Left cardiac atrium (tissue), 4 donors: ENCODE measurements at places on chromosomes 4 and X. TPM values are rescaled to one million over a fixed set of nuclear protein-coding genes. Genes with fewer than 3 reads are reported as not detected.

The RTL5 gene
- 3.9 TPM for total RNA-seq

The CENPI gene
- total RNA-seq: 0.88 TPM

The PCYT1B gene
- 0.68 TPM for total RNA-seq

DNA sequence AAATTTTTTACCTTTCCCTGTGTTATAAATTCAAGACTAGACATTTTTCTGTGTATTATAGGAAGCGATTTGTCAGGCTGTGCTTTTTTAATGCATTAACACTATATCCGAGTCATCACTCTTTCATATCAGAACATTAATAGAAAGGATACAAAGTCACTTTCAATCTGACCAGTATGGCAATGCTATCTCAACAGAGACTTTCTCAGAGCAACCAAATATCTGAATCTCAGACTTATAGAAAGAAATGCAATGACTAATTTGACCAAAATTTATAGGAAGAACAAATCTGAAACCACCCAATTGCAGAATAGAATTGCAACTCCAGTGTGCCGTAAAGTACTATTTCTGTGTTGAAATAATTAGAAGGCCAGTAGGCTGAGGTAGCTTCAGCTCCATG, 473 bp upstream of the TKTL2 start:
- DNase-seq: no peak

DNA sequence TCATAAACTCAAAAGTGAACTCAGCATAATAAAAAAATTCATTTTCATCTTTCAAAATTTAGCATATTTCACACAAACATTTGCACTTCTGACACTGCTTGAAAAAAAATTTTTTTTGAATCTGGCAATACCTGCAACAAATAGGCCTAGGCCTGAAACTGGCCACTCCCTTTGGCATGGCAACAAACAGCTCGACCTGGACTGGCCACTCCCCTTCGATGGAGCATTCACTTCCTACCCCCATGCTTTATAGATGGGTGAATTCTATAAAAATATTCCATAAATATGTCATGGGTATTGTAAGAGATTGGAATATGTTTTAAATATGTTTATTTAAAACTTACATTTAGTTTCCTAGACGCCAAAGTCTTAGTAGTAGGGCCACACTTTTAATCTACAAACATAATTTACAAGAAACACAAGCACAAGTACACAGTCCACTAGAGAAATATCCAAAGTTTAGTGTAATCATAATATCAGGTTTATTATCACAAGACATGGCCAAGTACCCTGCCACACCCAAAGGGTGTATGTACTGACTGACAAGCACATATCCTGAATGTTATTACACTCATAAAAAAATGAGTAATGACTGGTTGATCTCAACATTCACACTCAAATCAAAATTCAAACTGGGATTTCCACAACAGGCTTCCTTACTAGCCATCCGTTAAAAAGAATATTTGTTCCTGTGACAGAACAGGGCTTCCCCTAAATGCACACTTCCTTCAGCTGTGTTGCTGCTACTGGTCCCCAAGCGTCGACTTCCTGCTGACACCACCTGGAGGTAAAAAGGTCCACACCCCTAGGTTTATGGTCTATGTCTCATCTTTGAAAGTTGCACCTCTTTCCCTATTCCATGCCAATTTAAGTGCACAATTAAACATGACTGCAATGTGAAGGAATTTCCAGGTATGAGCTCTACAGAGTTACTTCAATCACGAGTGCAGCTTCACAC, 271.5 kb downstream of the NR3C2 start:
- no peak for DNase-seq

GRCh38 chr4:156021298-156021697, 67.6 kb upstream of the CTSO start:
- DNase-seq: no peak

The RRH gene
- total RNA-seq: not detected

The GRIA3 gene
- total RNA-seq: 0.65 TPM

The LDOC1 gene
- total RNA-seq: 6.2 TPM

GRCh38 chr4:104394406-104395167, 100.1 kb downstream of the CXXC4 start:
- no peak for DNase-seq

The NUDT11 gene
- 0.18 TPM for total RNA-seq

DNA sequence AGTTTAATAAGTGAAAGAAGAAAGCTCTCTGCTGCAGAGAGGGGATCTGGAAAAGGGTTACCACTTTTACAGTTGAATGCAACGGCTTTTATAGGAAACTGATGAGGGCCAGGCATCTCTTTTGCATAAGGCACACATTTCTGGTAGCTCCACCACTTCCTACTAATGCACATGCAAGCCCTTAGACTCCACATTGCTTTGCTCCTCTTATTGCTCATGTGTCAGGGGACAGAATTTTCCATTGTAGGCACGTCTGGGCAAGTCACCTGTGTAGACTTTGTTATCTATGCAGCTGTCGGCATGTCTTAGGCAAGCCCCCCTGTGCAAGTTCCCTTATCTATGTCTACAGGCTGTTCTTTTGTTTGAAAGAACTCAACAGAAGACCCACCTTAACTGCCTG, 294.6 kb upstream of the STS start:
- no peak for DNase-seq

DNA sequence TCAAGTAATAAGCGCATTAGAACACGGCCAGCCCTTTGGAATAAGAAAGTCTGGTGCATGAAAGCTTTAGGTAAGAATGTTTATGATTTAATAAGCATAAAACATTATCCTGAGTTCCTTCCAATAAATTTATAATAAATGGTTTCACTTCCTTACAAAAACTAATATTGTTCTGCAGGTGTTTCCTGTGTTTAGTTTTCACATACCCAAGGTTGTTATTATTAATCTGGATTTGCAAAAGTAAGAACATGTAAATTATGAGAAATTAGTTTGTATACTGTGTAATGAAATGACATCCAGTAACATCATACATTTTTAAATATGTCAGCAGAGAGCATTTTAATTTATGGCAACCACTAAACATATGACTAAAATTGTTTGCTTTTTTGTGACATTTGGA, 72.1 kb downstream of the BANK1 start:
- DNase-seq: no peak

GRCh38 chr4:28310926-28311325, 1450.3 kb downstream of the STIM2 start:
- DNase-seq: no peak

DNA sequence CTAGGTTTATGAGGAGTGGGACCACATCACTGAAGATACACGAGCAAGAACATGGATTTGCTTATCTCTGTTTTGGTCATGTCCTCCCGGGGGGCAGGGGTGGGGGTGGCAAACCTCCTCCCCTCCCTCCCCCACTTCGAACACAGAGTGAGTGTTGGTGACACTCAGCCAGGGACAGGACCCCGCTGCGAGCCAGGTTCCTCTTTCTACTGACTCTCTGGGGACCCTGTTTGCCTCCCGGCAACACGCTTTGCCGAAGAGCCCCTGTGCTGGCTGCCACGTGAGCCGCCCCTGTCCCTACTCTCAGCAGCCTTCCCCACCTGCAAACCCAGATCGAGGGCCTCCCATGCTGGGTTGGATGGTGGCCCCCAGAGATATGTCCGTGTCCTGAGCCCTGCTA, 34.7 kb downstream of the P2RY8 start:
- no peak for DNase-seq

The RNF128 gene
- 1.1 TPM for total RNA-seq

GRCh38 chrX:1392376-1393068, 609 bp upstream of the SLC25A6 start:
- peak; percentile 75 for DNase-seq

The MAP3K15 gene
- total RNA-seq: not detected

DNA sequence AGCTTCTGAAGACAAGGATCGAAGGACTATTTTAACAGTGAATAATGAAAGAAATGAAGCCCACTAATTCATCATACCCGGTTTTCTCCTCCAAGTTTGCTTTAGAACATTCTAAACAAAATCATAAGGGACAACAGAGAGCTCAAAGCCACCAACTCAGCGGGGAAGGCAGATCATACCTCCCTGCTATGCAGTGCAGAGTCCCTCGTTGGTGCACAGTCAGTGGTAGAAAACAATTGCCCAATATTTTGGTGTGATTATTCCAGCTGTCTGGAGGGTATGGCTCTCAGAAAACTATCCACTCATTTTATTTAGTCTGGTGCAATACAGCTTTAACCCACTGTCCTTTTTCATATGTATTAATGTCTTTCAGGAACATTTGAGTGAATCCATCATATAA, 59.3 kb upstream of the HPSE start:
- DNase-seq: no peak

DNA sequence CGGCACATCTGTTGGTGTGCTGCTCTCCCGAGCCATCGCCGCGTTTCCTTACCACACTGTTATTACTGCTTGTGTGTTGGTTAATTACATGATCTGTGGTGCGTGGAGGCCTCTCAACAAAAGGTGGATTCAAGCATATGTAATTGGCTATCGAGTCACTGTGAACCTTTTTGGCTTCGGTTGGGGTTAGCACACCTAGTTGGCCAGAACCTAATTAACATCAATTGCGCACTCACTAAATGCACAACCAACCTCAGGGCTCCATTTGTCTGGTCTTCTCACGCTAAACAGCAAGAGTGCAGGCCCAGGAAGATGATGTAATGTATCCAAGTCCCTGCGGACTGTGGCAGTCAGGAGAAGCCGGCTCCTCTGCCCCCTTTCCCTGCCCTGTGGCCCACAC, 17.4 kb downstream of the ENPP6 start:
- no peak for DNase-seq

- DNase-seq: no peak
Observed at GRCh38 chr4:128141866-128142265, 80.8 kb downstream of the LARP1B start.

- no peak for DNase-seq
Observed at GRCh38 chrX:133391111-133391510, 24.2 kb downstream of the GPC4 start.

The MAGEB10 gene
- not detected for total RNA-seq

DNA sequence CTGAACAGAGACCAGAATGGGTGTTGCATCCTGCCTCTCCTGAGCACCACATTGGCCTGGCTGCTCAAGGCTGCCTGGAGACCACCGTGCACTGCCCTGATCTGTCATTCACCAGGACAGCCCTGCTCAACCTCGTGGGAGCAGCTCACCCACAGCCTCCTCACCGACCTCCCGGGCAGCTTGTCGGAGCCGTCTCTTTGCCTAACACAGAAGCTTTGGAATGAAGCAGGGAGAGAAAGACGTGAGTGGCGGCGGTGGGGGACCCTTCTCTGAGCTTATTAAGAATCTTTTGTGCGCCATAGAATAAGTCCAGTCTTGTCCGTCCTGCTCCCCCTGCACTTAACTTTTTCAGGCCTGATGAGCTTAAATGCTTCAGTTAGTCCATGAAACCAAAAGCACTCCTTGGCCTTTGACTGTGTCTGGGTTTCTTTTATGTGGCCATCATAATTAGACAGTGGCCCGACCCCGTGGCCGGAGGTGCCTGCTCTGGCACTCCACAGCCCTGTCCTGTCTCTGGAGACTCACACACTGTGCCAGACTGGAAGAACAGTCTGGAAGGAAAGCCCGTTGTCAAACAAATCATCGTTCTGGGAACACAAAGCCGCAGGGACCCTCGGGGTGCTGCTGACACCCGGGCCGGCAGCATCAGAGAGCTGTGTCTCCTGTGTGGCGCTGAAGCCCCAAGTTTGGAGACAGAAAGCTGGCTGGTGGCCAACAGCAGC, 192.8 kb downstream of the BCOR start:
- DNase-seq: no peak

The CFI gene
- total RNA-seq: 22.6 TPM

GRCh38 chr4:64713256-64713840, 304.1 kb upstream of the TECRL start:
- no peak for DNase-seq

The OTUD4 gene
- total RNA-seq: 27.1 TPM

DNA sequence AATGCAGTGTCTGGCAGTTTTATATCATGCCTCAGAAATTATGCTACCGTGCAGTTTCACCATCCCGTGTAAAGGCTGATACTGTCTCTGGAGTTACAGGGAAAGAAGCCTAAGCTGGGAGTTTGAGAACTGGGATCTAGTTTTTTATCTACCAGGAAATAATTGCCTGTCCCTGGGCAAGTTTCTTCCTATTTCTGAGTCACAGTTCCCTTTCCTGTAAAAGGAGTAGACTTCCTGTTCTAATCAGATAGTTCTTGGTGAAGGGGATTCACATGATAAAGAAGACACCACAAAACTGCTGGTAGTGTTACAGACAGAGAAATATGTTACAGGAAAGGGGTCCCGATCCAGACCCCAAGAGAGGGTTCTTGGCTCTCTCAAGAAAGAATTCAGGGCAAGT, 17.1 kb downstream of the HERC3 start:
- no peak for DNase-seq

The NDST3 gene
- not detected for total RNA-seq

The NAT8L gene
- 12.5 TPM for total RNA-seq

The F11 gene
- total RNA-seq: not detected
